Right renal pelvis (tissue), 4 donors: ENCODE measurements at places on chromosomes 4 and X. TPM values are rescaled to one million over a fixed set of nuclear protein-coding genes. Genes with fewer than 3 reads are reported as not detected.

HSFX4 gene
- 0.14 TPM for polyA plus RNA-seq

CXCR3 gene
- 0.16 TPM for polyA plus RNA-seq

DNA sequence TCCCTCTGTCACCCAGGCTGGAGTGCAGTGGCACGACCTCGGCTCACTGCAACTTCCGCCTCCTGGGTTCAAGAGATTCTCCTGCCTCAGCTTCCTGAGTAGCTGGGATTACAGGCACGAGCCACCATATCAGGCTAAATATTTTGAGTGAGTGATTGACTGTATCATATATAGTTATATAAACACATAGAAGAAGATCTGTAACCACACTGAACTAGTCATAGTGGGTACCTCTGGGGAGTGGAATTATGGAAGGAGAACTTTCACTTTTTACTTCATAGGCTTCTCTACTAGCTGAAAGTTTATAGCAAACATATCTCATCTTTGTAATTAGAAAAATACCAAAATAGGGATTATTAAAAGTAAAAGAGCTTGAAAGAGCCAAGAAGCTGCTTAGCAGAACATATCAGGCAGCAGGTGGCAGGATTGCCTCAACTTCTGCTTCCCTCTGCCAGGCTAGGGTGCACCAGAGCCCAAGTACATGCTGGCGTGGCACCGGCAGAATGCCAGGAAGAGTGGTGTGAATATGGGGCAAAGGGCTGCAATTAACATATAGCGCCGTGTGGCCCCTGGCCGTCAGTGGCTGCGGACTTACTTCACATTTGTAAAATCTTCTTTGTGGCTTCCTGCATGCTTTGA is 39.5 kb upstream of the CD40LG start:
- no peak for DNase-seq

DNA sequence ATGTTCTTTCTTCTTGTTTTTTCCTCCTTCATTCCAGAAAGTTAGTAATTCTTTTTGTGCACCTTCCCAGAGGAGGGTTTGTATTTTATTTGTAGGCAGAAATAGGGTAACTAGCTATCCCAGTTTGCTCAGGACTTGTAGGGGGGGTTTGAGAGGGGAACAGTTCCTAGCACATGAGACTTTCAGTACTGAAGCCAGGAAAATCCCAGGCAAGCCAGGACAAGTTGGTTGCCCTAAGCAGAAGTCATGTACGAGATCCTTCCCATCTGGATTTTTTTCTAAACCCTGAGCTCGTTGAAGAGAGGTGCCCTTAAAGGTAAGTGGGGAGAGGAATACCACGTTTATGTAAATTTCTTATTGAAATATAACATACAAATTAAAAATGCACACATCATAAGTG is 15.6 kb upstream of the TAB3 start:
- DNase-seq, result no peak

NEUROG2 gene
- not detected for polyA plus RNA-seq

SPANXA2 gene
- not detected for polyA plus RNA-seq

DNA sequence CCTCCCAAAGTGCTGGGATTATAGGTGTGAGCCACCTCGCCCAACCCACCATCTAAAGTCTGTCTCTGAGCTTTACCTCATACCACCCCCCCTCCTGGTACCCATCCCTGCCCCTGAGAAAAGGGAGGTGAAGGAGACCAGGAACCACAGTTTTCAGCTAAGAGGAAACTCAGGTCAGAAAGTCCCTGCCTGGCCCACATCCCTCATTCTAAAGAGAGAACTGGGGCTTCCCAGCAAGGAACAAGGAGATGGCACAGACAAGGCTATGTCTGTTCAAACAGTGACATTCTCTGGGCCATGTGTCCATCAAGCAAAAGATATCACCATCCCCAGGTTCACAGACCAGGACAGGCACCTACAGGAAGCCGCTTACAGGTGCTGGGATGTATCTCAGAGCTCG is 15.8 kb upstream of the CSF2RA start:
- no peak for DNase-seq

DNA sequence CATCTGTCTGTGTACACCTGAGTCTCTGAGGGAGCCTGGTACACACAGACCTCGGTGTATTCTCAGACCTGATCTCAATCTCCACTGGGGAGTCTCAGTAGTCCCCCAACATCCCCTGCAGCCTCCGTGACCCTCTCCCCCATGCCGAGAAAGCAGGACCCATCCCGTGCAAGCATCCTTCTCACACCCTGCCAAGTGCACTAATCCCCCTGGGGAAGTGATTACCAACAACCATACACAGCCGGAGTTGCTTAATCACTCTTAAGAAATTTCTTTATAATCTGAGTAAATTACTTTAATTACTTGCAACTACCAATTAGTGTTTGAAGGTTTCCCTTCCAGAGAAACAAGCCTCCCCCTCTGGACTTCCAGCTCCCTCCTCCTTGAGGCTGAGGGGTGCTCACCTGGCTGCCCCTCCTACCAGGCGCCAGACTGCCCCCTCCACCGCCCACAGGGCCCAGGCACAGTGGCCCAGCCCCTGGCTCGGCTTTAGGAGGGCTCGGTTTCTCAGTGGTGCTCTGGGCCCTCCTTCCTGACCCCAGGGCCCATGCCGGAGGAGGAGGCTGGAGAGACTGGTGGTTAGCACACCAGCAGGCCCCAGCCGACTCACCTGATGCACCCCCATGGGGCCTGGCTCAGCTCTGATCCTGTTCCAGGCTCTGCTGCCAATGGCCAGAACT is 43.8 kb downstream of the PJA1 start:
- no peak for DNase-seq

DNA sequence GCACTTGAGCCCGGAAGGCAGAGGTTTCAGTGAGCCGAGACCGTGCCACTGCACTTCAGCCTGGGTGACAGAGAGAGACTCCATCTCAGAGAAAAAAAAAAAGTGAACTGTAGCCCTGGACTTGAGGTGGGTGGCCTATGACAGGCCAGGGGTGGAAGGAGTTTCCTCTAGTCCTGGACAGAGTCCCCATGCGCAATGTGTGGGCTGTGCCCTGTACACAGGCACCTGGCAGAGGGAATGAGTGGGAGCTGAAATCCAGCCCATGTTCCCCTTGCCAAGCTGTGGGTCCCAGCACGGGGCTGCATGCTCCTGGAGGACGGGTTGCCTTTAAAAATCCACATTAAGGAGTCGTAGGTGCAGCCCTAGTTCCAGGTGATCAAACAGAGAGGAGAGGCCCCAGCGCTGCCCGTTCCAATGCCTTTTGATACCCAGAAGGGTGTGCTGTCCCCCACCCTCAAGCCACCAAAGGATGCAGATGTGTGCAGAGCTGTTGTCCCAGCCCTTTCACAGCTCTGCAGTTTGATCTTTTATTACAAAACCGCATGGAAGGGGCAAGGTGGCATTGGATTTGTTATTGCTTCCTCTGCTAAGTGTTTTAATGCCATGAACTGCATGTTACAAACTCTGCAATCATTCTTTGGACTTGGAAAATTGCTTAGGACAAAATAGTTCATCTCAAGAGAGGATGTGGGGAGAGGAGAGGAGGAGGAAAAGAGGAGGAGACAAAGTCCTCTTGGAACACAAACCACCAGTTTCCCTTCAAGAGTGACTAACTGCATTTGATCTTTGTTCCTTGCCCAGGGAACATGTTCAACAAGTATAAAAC is 38.0 kb upstream of the PDK3 start:
- DNase-seq, result no peak

NMU gene
- polyA plus RNA-seq, result 8.1 TPM

TMEM35A gene
- 8.3 TPM for polyA plus RNA-seq

DNA sequence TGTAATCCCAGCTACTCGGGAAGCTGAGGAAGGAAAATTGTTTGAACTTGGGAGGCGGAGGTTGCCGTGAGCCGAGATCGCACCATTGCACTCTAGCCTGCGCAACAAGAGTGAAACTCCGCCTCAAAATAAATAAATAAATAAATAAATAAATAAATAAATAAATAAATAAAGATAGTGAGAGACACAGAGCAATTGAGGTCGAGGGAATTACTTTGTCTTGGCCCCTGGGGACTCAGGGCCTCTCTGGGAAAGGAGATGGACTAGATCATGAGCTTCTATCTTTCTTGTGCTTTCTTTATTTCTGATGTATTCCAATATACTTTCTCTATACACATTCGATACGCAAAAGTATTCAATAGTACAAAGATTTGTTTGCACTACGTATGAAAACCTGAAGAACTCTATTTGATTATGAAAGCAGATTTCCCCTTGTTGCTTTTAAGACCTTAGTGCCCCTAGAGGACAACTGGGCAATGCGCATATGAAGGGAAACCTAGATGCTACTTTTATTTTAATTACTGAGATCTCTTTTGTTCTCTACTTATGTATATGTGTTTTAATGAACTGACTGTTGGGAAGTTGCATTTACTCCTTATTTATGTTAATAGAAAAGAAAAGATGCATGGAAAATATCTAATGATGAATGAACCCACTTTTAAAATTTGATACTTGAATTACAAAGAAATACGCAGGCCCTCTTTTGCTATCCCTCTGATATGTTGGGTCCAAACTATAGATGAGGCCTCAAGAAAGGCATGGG is 12.8 kb upstream of the ELOVL6 start:
- DNase-seq, result no peak

GRCh38 chr4:182847576-182848450 is 69.4 kb downstream of the DCTD start:
- no peak for DNase-seq

DNA sequence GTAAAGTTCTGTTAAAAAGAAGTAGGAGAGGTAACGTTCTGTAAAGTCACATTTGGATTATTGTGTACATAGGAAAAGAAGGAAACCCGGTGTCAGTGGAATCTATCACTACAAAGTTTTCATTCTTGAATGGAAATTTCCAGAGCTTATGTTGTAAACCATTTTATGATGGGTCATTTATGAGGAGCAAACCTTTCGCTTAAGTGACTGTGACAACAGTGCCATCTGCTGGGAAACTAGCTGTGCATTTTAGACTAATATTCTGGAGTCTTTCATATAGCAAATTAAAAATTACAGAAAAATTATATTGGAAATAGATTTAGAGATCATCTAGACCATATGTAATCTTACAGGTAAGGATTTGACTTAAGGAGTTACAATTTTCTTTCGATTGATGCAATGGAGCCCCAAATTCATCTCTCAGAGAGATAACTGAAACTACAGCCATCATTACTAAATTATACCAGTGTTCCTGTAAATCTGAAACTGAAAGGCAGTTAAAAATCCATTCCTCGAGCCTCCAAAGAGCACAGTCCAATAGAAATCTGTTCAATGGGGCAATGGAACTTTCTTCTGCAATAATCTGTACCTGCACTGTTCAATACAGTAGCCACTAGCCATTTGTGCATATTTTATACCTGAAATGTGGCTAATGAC is 26.9 kb downstream of the ASB9 start:
- peak; percentile 16 for DNase-seq

GRCh38 chr4:82787342-82787741 is 11.3 kb downstream of the SCD5 start:
- no peak for DNase-seq

AKAP4 gene
- polyA plus RNA-seq, result 0.08 TPM

- DNase-seq, result no peak
Observed at GRCh38 chr4:106473515-106473914, 104.9 kb upstream of the GIMD1 start.

MAGIX gene
- 4.3 TPM for polyA plus RNA-seq

DNA sequence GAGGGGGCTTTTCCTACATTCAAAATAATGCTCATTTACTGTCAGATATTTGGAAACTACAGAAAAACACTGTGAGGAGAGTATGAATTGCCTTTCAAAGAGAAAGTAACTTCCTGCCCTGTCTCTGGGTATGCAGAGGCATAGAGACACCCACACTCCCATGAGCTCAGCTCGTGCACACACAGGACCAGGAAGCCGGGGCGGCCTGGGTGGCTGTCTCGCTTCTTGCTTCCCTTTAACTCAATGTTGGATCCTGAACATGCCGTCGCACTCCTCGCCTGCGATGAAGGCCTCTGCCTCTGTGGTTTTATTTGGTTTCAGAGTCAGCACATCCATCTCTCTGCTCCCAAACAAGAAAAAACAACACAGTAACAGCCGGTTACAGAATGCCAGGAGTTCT is 40.1 kb upstream of the GPR78 start:
- no peak for DNase-seq

DNA sequence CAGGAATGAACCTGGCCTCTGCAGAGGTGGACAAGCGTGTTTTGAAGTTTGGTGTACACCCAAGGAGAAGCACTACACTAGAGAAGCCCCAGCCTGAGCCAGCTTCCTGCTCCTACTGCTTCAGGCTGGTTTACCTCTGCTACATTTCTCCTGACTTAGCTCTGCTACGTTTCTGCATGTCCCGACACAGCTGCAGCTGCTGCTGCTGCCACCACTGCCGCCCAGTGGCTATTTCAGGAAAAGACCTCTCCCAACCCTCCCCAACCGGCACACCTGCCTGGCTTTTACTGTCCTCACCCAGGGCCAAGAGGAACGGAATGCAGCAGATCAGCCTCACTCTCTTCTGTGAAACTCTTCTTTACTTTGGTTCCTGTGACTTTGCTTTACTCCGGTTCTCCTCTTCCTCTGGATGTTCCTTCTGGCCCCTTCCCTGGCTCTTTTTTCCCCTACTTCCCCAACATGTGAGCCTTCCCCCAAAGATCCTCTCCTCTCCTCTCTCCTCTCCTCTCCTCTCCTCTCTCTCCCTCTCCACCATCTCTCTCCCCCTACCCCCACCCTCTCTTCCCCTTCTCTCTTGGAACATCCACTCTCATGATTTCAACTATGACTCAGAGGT is 3.1 kb upstream of the P2RY4 start:
- DNase-seq, result peak; percentile 0

- DNase-seq, result no peak
Observed at GRCh38 chrX:21305799-21306336, 68.3 kb upstream of the CNKSR2 start.

DNA sequence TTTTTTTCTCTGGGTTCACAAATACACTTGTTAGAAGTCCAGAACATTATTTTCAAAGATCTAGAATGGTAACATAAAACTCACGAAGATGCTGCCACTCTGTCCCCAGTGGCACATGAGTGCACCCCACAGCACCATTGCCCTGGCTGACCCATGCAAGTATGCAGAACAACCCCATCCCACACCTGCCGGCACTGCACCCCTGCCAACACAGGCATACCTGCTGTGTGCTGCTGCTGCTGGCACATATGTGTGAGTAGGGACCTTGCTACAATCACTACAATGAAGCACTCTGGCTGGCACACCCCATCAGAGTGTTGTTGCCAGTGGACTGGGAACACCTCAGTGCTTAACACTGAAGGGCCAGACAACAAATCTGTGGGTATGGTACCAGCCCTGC is 66.9 kb downstream of the CISD2 start:
- DNase-seq, result no peak

ZDHHC15 gene
- polyA plus RNA-seq, result 7.8 TPM
